ENCODE measurements at places on chromosomes 3 and 15.

DNA sequence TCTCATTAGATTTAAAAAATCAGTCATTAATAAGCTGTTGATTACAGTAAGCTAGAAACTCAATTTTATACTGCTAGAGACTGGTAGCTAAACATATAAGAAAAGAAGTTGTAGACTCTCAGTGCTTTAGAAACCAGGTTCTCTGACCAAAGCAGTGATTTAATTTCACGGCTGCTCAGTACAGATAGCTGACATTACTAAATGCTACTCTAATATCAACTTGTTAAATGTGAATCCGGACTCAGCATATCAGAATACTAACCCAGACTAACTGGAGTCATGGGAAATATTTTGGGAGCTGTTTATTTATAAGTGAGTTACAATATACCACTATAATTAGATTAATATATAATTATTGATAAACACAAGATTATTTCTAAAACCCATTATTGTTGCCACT lies 80.4 kb downstream of the NEDD4 start:
- no peak for DNase-seq
- no peak overlapping the region for H3K4me3 ChIP-seq
- no peak overlapping the region for H3K27ac ChIP-seq
- no peaks in the 10 kb centered on the region for H3K27me3 ChIP-seq
- H3K4me1 ChIP-seq: peaks cover 21% of the 10 kb centered on the region

DNA sequence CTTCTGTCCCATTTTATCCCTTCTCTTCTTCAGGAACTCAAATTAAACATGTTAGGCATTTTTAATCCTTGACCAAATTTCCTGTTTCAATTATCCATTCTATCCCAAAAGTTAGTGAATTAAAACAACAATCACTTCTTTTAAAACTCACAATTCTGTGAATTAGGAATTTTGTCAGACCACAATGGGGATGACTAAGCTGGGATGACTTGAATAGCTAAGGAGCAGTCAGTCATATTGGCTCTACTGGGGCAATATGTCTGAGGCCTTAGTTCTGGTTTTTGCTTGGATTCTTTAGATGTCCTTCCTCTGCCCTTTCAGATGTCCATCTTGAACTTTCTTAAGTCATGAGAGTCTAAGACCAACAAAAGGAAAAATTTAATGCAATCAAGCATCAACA lies 178.2 kb upstream of the TGFBR2 start:
- H3K4me3 ChIP-seq: no peak overlapping the region
- no peak for DNase-seq
- H3K27ac ChIP-seq: no peak overlapping the region
- peaks cover 4% of the 10 kb centered on the region for H3K36me3 ChIP-seq
- no peaks in the 10 kb centered on the region for H3K4me1 ChIP-seq

DNA sequence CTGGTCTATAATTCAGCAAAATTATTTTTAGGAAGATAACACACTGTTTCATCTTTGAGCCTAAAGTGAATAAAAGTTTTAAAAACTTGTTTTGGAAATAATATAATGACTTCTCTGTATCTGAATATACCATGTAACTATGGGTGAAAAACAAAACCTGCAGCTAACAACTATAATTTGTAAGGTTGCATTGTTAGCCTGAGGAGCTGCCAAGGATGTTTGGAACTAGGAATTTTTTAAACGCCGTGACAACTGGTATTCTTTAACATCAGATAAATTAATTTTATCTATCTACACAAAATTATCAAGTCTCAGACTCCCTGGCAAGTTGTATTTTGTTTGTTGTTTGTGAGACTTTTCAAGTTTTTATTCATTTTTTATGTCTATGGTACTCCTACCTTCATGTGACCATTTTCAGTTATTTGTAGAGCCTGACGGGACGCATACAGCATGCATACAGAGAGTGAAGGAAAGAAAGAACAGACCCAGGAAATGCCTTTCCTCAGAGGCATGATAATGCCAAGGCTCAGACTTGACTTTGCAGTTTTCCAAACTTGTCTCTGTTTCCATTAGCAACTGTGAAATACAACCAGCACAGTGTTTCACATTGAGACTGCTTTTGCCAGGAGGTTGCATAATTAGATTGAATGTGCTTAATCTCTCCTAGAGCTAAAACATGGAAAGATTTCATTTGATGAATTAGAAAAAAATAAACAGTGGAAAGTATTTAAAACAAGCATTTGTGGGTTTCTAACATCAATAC lies 60.8 kb upstream of the ARHGEF26 start:
- peaks cover 9% of the 10 kb centered on the region for H3K4me1 ChIP-seq
- no peak overlapping the region for H3K4me3 ChIP-seq
- no peaks in the 10 kb centered on the region for H3K36me3 ChIP-seq
- H3K27me3 ChIP-seq: no peaks in the 10 kb centered on the region
- H3K27ac ChIP-seq: peak overlapping the region; percentile 56
- DNase-seq: no peak

- H3K36me3 ChIP-seq: no peaks in the 10 kb centered on the region
- no peak for DNase-seq
- no peaks in the 10 kb centered on the region for H3K27me3 ChIP-seq
- no peak overlapping the region for H3K27ac ChIP-seq
- no peak overlapping the region for H3K4me3 ChIP-seq
Observed at GRCh38 chr3:31232055-31233025, 300.4 kb upstream of the STT3B start.

DNA sequence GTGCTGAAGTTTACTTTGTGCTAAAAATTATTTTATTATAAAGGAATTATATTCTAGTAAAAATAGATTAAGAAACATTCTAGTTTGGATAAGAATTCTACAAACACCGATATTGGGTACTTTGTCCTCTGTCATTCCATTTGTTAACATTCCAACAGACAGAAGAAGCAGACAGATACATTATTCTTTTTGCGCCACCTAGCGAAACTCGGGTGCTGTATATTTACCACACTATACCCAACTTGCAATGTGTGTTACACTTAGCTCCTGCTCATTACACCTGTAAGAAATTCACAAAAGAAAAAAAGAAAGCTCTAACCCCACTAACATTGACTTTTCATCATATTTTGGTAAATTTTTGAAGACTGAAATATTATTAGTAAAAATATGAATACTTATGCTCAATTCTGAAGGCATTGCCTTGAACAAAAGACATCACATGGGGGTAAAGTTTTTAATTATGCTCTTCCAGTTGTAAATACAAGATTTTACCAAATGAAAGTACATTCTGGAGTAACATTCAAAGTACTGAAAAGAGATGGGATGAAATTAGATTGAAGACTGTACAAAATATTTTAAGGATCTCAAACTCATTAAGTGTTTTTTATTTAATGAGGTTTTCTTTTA lies 136.5 kb upstream of the MLF1 start:
- H3K27ac ChIP-seq: no peak overlapping the region
- peaks cover 11% of the 10 kb centered on the region for H3K4me1 ChIP-seq
- no peaks in the 10 kb centered on the region for H3K36me3 ChIP-seq

DNA sequence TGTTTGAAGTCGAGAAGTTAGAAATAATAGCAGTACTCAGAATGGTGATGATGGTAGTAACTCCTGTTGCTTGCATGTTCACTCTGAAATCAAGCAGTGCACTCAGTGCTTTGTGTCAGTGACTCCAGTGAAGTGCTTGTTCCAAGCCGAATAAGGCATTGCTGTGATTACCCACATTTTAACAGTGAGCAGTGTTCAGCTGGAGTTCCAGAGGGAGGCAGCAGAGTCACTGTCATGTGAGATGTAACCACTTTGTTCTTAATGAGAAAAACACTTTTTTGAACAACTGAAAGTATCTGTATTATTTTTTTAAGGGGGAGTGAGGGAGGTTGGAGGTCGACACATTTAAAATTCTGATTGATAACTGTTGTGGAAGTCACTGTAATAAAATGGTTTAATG lies 3.7 kb downstream of the MDFIC2 start:
- no peak overlapping the region for H3K27ac ChIP-seq
- no peaks in the 10 kb centered on the region for H3K36me3 ChIP-seq
- DNase-seq: no peak
- H3K4me3 ChIP-seq: no peak overlapping the region
- H3K4me1 ChIP-seq: peaks cover 5% of the 10 kb centered on the region

- no peak overlapping the region for H3K4me3 ChIP-seq
- H3K27me3 ChIP-seq: no peaks in the 10 kb centered on the region
- H3K4me1 ChIP-seq: peaks cover 23% of the 10 kb centered on the region
- H3K36me3 ChIP-seq: peaks cover 39% of the 10 kb centered on the region
Observed at GRCh38 chr15:72481015-72481659, 7.0 kb downstream of the ARIH1 start.

DNA sequence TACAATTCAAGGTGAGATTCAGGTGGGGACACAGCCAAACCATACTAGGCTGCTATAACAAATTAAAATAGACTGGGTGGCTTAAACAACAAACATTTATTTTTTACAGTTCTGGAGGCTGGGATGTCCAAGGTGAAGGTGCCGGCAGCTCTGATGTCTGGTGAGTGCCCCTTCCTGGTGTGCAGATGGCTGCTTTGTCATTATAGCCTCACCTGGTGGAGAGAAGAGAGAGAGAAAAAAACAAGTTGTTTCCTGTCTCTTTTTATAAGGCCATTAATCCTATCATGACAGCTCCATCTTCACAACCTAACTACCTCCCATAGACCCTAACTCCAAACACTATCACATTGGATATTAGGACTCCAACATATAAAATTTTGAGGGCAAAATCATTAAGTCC lies 279.7 kb downstream of the ZIC1 start:
- H3K4me1 ChIP-seq: no peaks in the 10 kb centered on the region
- H3K27me3 ChIP-seq: peaks cover 20% of the 10 kb centered on the region
- DNase-seq: no peak
- H3K4me3 ChIP-seq: no peak overlapping the region
- no peaks in the 10 kb centered on the region for H3K36me3 ChIP-seq

- H3K27me3 ChIP-seq: no peaks in the 10 kb centered on the region
- DNase-seq: no peak
- no peak overlapping the region for H3K27ac ChIP-seq
- peaks cover 21% of the 10 kb centered on the region for H3K4me1 ChIP-seq
- H3K4me3 ChIP-seq: no peak overlapping the region
Observed at GRCh38 chr3:71112576-71112975, 471.0 kb downstream of the FOXP1 start.

GRCh38 chr15:65902373-65902772 lies 33.1 kb downstream of the RAB11A start:
- no peaks in the 10 kb centered on the region for H3K27me3 ChIP-seq
- peaks cover 22% of the 10 kb centered on the region for H3K36me3 ChIP-seq
- H3K4me3 ChIP-seq: no peak overlapping the region
- peaks cover 35% of the 10 kb centered on the region for H3K4me1 ChIP-seq
- DNase-seq: no peak
- peak overlapping the region; percentile 4 for H3K27ac ChIP-seq

GRCh38 chr3:48047841-48048464 lies 31.7 kb upstream of the MAP4 start:
- peaks cover 22% of the 10 kb centered on the region for H3K36me3 ChIP-seq
- H3K4me3 ChIP-seq: no peak overlapping the region
- DNase-seq: no peak
- no peak overlapping the region for H3K27ac ChIP-seq

- no peaks in the 10 kb centered on the region for H3K27me3 ChIP-seq
- peaks cover 1% of the 10 kb centered on the region for H3K36me3 ChIP-seq
- H3K27ac ChIP-seq: no peak overlapping the region
- H3K4me1 ChIP-seq: peaks cover 2% of the 10 kb centered on the region
- no peak overlapping the region for H3K4me3 ChIP-seq
- DNase-seq: no peak
Observed at GRCh38 chr3:99521551-99521950, 116.8 kb upstream of the COL8A1 start.

DNA sequence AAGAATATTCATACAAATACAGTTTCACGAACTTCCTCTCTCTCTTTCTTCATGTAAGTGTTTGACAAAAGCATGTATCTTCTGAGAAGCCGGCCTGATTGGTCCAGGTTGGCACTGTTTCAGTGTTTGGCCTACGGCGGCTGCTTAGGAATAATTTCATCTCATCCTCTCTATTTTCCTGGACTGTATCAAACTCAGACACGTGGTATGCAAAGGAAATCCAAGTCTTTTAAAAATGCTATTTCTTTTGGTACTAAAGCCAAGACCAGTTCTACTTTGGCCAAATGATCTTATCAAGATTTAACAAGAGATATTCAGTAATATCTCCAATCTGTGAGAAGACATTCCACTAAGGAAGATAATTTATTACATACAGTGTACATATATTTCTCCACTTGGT lies 152.8 kb downstream of the TIGIT start:
- no peak overlapping the region for H3K27ac ChIP-seq
- H3K4me3 ChIP-seq: no peak overlapping the region
- DNase-seq: no peak
- peaks cover 3% of the 10 kb centered on the region for H3K27me3 ChIP-seq
- H3K4me1 ChIP-seq: peaks cover 34% of the 10 kb centered on the region

- H3K27ac ChIP-seq: peak overlapping the region; percentile 78
- peaks cover 6% of the 10 kb centered on the region for H3K27me3 ChIP-seq
- no peaks in the 10 kb centered on the region for H3K36me3 ChIP-seq
- peaks cover 20% of the 10 kb centered on the region for H3K4me1 ChIP-seq
- no peak for DNase-seq
Observed at GRCh38 chr3:49616061-49616460, 58.1 kb upstream of the APEH start.

DNA sequence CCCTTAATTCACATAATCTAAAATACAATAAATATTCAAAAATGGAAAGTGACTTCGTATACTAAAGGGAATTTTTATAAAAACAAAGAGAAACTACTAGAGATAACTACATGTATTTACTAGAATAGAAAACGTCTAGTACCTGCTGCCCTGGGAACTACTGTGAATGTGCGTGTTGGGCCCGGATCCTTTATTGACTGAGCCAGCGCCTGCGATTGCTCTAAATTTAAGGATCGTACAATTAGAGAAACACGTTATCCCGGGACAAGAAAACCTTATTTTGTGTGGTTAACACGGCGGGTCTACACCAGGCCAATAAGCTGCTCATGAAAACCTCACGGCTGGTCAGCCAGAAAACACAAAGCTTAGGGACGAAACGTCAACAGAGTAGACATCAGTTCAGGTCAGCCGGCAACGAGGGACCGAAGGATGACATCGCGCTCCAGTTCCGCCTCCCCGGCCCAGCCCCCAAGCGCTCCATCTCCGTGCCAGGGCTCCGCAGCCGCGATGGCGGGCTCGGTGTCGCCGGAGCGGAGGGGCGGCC lies 555 bp downstream of the TM2D3 start:
- no peak for DNase-seq
- peak overlapping the region; percentile 86 for H3K4me3 ChIP-seq
- H3K36me3 ChIP-seq: peaks cover 6% of the 10 kb centered on the region
- H3K27ac ChIP-seq: peak overlapping the region; percentile 92
- no peaks in the 10 kb centered on the region for H3K27me3 ChIP-seq

GRCh38 chr3:33717616-33717865 lies 513 bp downstream of the CLASP2 start:
- H3K27ac ChIP-seq: peak overlapping the region; percentile 90
- no peaks in the 10 kb centered on the region for H3K36me3 ChIP-seq
- no peak overlapping the region for H3K4me3 ChIP-seq
- peaks cover 7% of the 10 kb centered on the region for H3K4me1 ChIP-seq

GRCh38 chr3:60610441-60611112 lies 640.7 kb downstream of the FHIT start:
- no peaks in the 10 kb centered on the region for H3K36me3 ChIP-seq
- peaks cover 5% of the 10 kb centered on the region for H3K27me3 ChIP-seq
- H3K4me1 ChIP-seq: no peaks in the 10 kb centered on the region
- no peak for DNase-seq

- no peak overlapping the region for H3K4me3 ChIP-seq
- no peaks in the 10 kb centered on the region for H3K4me1 ChIP-seq
- no peaks in the 10 kb centered on the region for H3K27me3 ChIP-seq
- peaks cover 19% of the 10 kb centered on the region for H3K36me3 ChIP-seq
- DNase-seq: no peak
Observed at GRCh38 chr15:62035256-62035924, 24.9 kb downstream of the VPS13C start.

Data from mesothelial cell of epicardium (in vitro differentiated cells).